Right ventricle myocardium superior (tissue), 1 donor: ENCODE measurements at places on chromosomes 2 and 18. TPM values are rescaled to one million over a fixed set of nuclear protein-coding genes. Genes with fewer than 3 reads are reported as not detected.

Gene NYAP2
- total RNA-seq: not detected

Gene ZSWIM2
- not detected for total RNA-seq

Gene PROKR1
- total RNA-seq: not detected

Gene MYO5B
- 0.38 TPM for total RNA-seq
